ENCODE measurements at places on chromosomes 5 and 9.

GRCh38 chr5:108711898-108712297 is 35.8 kb upstream of the FER start:
- no peak for DNase-seq

GRCh38 chr5:57311921-57312735 is 138.3 kb downstream of the GPBP1 start:
- DNase-seq: no peak

DNA sequence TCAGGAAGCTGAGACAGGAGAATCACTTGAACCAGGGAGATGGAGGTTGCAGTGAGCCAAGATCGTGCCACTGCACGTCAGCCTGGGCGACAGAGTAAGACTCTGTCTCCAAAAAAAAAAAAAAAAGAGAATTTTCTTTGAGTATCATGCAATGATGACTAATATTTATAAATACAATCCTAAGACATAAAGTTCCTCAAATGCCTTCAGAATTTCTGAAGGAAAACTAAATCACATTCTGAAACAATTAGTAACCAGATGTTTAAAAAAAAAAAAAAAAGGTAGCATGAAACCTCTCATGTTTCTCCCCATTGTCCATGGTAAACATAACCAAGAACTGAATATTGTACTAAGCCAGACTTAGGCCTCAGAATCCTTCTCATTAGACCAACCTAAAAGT is 23.1 kb downstream of the MLLT3 start:
- DNase-seq: no peak

GRCh38 chr9:114000671-114001409 is 77.3 kb downstream of the AMBP start:
- no peak for DNase-seq

DNA sequence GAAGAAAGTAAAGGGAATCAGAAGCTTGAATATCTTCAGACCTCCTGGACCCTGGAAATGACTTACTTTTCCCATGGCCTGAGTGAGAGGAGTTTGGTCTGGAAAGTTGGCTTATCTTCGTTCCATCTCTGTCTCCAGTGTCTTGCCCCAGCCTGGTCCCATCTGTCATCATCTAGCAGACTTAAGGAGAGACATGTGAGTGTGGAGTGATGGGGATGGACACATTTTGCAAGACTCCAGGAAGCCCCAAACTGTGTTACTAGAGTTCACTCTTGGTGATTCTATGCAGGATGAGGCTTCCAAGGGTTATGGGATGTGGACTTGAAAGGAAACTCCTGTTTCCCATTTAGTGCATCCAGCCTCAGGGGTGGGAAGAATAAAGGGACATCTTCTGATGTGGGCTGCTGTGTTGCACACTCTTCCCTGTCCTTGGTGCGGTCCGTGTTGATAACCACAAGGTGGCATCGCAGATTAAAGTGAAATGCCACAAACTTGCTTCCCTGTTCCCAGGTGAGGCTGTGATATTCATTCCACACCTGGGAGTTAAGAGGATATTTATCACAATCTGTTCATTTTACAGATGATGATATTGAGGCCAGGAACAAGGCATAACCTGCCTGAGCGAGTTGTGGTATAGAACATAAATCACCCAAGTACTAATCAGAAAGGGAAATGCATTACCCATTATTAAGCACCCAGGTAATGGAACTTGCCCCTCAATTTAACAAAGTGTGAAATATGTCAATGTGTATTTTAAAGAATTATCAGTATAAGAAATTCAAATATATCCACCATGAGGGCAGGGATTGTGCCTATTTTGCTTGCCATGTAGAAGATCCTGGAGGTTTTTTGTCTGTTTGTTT is 269.9 kb upstream of the PAPPA start:
- DNase-seq: no peak

- no peak for DNase-seq
Measured at GRCh38 chr5:174720612-174721529, 3.5 kb upstream of the MSX2 start.

DNA sequence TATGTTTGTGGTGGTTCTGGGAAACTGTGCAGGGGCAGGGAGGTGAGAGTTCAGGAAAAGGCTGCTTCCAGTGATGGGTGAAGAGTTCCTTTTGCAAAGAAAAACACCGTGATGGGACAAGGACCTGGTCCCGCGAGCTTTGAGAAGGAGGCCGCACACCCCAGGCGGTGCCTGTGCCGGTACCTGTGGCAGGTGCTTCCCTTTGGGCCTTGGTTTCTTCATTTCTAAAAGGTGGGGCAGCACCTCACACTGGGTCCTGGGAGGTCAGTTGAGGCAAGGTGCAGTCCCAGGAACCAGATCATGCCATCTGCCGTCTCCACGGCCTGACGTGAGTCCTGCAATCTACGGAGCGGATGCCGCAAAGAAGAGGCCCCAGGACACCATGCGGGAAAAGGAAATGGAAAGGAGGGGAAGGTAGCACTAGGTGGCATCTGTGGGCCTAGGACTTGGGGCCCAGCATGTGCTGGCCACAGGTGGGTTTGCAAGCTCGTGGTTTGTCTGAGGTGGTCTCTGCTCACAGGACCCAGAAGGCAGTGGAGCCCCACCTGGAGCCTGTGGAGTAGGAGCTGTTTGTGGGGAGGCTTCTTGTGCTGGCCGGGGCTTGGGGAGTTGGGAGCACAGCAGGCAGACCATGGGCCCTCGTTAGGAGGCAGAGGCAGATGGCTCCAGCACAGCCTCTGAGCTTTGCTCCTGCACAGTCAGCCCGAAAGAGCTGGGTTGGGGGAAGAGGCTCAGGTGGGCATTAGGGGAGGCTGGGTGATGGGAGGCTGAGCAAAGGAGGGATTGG is 131.6 kb downstream of the CACNA1B start:
- DNase-seq: no peak

- DNase-seq: no peak
Measured at GRCh38 chr5:169956126-169956525, 24.2 kb downstream of the INSYN2B start.

- peak; percentile 56 for DNase-seq
Measured at GRCh38 chr5:56479696-56480077, 246.6 kb upstream of the ANKRD55 start.

GRCh38 chr9:94135222-94135621 is 51.0 kb downstream of the PTPDC1 start:
- no peak for DNase-seq

DNA sequence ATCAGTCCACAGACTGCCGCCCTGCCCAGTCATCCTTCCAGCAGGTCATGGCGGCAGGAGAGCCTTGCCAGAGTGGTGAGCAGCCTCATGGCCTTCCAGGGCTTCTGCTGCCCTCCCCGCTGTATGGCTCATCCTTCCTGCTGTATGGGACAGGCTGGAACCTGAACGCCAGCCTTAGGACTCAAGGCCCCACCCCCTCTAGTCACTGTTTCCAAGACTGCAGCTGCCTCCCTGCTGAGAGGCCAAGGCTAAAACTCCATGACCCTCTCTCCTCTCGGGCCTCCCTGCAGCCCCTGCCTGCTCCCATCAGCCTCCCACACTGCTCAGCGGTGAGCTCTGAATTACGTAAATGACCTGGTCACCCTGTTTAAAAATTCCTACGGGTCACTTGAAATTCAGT is 227.5 kb downstream of the AGTPBP1 start:
- no peak for DNase-seq

- DNase-seq: no peak
Measured at GRCh38 chr9:20236676-20237075, 385.6 kb downstream of the MLLT3 start.

DNA sequence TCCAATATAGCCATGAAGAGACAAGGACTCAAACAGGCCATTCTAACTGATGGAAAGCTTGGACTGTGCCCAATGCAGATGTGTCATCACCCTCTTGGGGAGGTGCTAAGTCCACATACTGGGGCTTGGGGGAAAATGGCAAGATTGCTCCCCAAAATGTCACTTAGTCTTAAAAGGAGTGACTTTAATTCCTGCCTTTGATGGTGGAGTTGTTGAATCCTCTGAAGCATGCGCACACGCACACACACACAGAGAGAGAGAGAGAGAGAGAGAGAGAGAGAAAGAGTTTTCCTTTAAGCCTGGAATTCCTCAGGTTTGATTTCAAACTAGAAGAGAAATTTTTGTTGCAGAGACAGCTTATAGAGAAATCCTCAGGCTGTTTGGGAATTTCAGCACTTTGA is 161.9 kb upstream of the GAS1 start:
- DNase-seq: no peak

GRCh38 chr9:91044354-91044753 is 242.7 kb downstream of the SYK start:
- DNase-seq: no peak

- DNase-seq: no peak
Measured at GRCh38 chr9:135820661-135821060, 86.7 kb downstream of the CAMSAP1 start.

DNA sequence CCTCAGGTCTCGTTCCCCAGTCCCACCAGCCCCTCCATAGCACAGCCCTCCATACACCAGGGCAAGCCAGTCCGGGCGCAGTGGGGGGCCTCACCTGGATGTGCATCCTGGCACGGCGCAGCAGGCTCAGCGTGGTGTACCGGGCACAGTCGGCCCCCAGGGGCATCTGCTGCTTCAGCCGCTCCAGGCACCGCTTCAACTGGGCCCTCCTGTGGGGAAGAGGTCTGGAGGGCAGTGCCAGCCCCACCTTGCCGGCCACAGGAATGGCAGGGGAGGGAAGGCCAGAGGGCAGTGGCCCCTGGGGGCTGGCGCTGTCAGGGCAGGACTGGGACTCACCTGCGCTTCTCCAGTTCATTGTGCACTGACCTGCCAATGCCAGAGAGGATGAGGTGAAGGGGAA is 1.4 kb downstream of the MXD3 start:
- no peak for DNase-seq

- no peak for DNase-seq
Measured at GRCh38 chr9:87167582-87167981, 220.3 kb upstream of the GAS1 start.

GRCh38 chr5:93829346-93829745 is 87.9 kb upstream of the POU5F2 start:
- DNase-seq: no peak

- DNase-seq: no peak
Measured at GRCh38 chr9:127540664-127541041, 71.4 kb upstream of the STXBP1 start.

- DNase-seq: no peak
Measured at GRCh38 chr9:119004618-119004990, 364.6 kb downstream of the BRINP1 start.

- DNase-seq: no peak
Measured at GRCh38 chr5:169897481-169897880, 82.8 kb downstream of the INSYN2B start.

- no peak for DNase-seq
Measured at GRCh38 chr5:58765058-58765457, 182.2 kb downstream of the RAB3C start.

GRCh38 chr9:112820881-112821280 is 69.8 kb downstream of the SLC46A2 start:
- DNase-seq: no peak

GRCh38 chr5:65663804-65664521 is 39.1 kb downstream of the SHLD3 start:
- DNase-seq: no peak

- DNase-seq: no peak
Measured at GRCh38 chr5:109168151-109168550, 241.6 kb downstream of the PJA2 start.

DNA sequence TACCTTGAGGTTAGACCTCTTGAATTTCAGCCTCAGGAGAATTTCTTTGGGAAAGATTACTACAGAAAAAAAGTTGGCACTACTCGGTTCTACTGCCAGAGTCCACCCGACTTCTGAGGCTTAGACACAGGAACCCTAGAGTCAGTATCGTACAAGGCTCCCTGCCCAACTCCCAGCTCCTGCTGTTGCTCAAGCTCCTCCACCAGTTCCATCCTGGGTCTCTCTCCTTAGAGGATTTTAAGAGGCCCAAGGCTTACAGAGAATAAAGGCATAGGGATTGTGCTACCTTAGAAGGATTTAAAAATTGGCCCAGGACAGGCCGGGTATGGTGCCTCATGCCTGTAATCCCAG is 29.0 kb upstream of the SSBP2 start:
- DNase-seq: no peak

- no peak for DNase-seq
Measured at GRCh38 chr9:82132024-82132423, 143.5 kb downstream of the SPATA31D1 start.

All from hematopoietic multipotent progenitor cell (in vitro differentiated cells).